AG20443 (cell line): ENCODE measurements at places on chromosomes 3 and 15.
A peak's percentile ranks its signal among the peaks of the same experiment; 100 is the strongest.

DNA sequence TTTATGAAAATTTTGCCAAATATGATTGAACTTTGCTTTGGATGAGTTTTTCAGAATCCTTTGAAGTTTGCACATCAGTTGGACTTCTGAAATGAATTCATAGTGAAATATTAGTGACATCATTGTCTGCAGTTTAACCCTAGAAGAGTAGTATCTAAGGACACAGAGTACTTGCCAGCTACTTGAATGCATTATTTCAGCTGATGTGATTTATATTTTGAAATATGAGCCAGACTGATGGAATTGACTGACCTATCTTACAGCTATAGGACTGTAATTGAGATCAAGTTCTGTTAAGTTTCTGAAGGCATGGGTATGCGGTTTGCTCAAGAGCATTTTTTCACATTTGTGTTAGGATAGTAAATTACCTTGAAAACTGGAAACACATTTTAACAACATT lies 51.2 kb downstream of the LYSMD4 start:
- DNase-seq, result no peak

GRCh38 chr3:136050250-136050649 lies 84.7 kb downstream of the PPP2R3A start:
- no peak for DNase-seq

DNA sequence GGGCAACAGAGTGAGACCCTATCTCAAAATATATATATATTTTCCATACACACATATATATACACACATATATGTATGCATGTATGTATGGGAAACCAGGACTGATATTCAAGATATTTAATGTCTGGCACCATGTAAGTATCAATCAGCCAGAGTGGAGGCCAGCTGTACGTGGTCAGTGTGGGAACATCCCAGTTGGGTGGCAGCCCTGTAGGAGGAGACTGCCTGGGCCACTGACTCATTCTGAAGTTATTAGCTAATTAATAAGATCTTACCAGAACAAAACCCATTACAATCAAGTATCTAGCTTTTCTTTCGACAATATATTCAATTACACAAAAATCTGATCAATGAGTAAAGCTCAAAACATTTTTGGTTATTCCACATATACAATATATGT lies 85.1 kb upstream of the OCA2 start:
- DNase-seq, result peak; percentile 58

GRCh38 chr3:162217647-162218046 lies 721.0 kb downstream of the OTOL1 start:
- peak; percentile 69 for DNase-seq

DNA sequence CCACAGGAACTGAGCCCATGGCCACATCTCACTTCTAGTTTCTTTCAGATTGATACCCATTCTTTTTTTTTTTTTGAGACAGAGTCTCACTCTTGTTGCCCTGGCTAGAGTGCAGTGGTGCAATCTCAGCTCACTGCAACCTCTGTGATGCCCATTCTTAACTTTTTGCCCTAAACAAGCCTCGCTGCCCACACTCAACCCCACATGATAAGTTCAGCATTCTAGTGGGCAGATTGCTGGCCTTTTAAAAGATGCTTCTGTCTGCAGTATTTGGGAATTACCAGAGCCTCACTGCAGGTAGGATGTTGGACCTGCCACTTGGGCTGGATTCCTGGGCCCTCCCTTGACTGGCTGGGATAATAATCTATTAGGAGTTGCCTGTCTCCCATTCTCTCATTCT lies 51.0 kb downstream of the TRANK1 start:
- DNase-seq, result no peak

GRCh38 chr3:60463685-60464084 lies 787.6 kb downstream of the FHIT start:
- no peak for DNase-seq

DNA sequence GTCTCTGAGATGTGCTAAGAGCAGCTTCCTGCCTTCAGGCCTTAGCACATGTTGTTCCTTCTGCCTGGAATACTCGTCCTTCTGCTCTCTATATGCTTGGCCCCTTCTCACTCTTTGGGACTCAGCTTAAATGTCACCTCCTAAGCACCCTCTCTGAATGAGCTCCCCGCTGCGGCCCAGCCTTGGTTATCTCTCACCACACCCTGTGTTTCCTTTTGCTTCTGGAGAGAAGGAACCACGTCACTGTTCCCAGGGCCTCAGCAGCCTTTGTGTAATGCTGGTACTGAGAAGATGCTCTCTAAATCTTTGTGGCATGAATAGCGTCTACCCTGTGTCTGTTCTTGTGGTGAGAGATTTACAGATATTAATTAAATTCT lies 2.2 kb downstream of the FAH start:
- DNase-seq, result no peak

DNA sequence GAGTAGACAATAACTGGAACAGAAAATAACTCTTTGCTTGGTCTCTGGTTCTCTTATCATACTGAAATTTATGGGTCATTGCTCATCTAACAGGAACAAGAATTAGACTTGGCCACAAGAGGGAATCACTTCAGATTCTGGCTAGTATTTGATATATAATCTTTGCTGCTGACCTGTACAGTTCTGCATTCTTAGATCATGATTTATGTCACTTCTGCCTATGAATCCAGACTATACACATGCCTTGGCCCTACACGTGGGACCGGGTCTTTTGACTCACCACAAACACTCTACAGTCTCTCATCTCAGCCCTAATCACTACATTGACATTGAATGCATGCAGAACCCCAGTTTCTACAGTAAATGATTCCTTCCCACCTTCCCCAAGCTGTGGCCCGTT lies 162.5 kb upstream of the SOX2 start:
- DNase-seq, result no peak

GRCh38 chr3:46481636-46482035 lies 16.1 kb upstream of the RTP3 start:
- DNase-seq, result no peak

GRCh38 chr3:38205472-38205805 lies 40.1 kb downstream of the OXSR1 start:
- DNase-seq, result no peak

DNA sequence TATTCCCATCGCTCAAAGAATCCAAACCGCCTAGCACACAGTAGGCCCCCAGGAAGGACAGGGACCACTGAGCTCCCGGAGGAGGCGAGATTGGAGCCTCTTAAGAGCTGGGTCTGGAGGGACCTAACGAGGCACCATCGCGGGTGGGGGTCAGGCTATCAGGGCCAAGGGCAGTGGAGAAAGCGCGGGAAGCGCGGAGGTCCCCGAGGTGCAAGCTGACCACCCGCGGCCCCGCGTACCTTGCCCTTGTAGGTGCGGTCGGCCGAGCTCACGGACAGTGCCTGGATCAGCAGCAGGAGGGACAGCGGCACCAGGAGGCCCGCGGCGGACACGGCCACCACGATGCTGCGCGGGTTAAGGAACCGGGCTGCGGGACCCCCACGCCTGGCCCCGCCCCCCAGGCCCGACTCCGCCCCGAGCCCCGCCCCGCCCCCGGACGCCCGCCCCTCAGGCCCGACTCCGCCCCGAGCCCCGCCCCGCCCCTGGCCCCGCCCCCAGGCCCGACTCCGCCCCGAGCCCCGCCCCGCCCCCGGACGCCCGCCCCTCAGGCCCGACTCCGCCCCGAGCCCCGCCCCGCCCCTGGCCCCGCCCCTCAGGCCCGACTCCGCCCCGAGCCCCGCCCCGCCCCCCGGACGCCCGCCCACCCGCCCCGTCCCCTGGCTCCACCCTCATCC lies 3.9 kb downstream of the ZDHHC19 start:
- peak; percentile 67 for DNase-seq

DNA sequence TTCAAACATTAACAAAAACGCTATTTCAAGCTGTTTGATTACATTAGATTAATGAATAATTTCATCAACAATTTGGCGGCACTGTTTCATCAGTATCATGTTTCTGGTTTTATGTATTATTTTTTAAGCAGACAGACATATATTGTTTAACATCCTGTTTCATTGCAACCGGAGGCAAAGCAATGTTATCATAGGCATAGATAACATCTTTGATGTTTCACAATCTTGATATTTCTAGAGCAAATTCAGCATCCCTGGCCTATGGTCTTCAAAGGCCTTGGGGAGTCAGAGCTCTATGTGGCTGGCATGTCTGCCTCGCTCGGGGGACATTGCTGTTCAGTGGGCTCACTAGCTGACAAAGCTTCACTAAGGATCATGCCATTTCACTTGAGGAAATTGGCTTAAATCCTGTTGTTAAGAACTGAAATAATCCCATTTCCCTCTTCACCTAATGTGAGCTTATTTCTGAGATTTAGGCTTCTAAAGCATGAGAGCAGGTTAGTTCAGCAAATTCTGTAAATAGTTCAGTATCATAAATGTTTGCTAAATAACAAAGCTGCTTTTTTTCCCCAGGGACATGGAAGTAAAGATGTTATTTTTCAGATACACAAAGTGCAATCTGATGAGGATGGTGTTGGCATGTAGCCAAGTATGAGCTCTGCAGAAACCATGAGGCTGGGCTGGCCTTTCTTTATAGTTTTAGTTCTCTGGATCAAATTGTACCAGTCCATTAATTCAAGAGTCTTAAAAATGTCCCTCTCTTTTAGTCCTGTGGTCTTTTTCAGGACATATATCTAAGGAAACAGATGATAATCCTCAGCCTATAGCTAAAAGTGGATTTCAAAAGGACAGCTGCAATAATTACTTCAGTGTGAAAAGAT lies 941.4 kb downstream of the PLOD2 start:
- no peak for DNase-seq
